ENCODE measurements at places on chromosomes 7 and 10.
A peak's percentile ranks its signal among the peaks of the same experiment; 100 is the strongest.

DNA sequence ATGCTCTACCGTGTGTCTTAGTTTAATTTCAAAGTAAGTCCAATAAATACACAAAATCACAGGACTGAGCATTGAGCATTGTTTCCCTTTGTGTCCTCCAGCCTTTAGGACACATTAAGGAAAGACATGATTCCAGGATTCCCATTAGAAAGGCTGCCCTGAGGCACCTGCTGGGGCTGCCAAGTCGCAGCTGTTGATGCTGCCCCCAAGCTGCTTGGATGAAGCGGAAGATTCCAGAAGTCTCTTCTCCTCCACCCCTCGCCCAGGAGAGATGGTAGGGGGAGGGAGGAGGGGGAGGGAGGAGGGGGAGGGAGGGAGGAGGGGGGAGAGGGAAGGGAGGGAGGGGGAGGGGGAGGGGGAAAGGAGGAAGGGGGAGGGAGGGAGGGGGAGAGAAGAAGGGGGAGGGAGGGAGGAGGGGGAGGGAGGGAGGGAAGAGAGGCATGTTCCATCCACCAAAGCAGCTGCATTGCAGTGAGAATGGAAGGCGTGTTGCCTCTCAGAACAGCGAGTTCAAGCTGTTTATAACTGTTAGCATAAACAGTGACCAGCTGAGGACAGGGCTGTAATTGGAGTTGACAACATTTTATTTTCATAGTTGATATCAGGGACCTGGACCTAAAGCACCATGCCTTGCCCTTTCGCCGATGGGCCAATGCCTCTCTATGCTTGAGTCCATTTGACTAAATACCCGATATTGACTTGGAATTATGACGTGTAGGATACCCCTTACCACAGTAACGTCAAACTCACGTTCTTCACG is 67.3 kb downstream of the DIP2C start:
- DNase-seq = no peak

- DNase-seq = no peak
Measured at GRCh38 chr7:40299097-40299496, 164.3 kb downstream of the SUGCT start.

GRCh38 chr10:21526860-21527597 is 1.5 kb upstream of the SKIDA1 start:
- DNase-seq = peak; percentile 39

- no peak for DNase-seq
Measured at GRCh38 chr7:101795461-101795860, 22.0 kb upstream of the CUX1 start.

DNA sequence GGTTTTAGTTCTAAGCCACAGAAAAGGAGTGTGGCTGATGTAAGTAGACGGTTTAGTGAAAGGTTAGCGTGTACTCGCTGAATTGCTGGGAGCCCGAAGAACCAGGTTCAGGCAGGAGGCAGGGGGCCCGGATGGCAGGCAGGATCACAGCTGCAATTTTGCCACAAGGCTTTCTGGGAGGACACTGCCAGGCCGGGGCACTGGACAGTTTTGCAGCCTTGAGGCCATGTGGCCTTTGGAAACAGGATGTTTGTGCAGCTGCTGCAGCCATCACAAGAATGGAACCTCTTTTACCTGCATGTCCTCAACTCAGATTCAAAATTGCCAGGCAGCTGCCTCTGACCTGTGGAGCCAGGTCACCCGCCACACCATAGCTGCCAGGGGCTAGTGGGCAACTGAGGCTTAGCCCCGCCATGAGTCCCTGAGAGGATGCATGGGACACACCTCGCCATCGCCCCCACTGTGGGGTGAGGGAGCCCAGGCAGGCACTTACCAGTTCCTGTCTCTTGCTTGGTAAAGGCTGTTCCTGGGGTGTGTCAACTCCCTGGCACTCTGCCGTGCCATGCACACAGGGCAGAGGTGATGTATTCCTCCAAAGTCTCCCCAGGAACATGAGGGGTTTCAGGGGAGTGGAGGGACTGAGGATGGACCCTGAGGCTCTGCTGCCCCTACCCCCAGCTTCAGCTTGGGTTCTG is 188.6 kb downstream of the RPS24 start:
- no peak for DNase-seq

DNA sequence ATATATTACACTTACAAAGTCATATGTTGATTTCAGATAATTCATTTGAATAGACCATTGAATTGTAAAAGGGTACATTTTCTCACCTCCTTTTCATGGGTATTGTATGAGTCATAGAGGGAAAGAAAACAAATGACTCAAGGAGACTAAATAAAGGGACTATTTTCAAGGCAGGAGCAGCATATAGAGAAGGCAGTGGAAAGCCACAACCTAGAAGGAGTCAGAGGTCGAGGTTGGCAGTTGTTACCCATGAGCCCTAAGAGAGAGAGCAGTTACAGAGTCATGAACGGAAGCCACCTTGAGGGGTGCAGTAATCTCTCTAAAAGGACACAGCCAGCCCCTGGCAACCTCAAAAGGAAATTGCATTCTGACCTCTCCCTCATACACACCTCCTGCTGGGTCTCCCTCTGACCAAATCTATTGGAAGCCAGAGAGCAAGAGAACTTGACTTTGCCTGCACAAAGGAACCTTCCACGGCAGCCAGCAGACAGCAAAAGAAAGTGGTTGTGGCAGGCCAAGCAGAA is 137.9 kb downstream of the GRM8 start:
- DNase-seq = no peak

DNA sequence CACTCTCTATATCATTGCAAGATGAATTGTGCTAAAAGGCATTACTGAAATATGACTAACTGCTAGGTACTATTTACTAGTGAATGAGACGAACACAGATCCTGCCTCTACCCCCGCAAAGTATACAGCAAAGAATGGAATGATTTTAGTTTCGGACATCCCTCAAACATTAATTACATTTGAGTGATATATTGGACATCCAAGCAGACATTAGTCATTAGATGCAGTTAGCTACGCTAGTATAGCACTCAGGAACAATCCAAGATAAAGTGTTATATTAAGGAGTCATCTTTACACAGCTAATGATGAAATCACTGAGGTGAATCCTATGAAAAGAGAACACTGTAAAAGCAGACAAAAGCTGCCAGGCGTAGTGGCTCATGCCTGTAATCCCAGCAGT is 7.3 kb upstream of the TAF3 start:
- no peak for DNase-seq

- no peak for DNase-seq
Measured at GRCh38 chr10:1605999-1606940, 131.1 kb downstream of the ADARB2 start.

DNA sequence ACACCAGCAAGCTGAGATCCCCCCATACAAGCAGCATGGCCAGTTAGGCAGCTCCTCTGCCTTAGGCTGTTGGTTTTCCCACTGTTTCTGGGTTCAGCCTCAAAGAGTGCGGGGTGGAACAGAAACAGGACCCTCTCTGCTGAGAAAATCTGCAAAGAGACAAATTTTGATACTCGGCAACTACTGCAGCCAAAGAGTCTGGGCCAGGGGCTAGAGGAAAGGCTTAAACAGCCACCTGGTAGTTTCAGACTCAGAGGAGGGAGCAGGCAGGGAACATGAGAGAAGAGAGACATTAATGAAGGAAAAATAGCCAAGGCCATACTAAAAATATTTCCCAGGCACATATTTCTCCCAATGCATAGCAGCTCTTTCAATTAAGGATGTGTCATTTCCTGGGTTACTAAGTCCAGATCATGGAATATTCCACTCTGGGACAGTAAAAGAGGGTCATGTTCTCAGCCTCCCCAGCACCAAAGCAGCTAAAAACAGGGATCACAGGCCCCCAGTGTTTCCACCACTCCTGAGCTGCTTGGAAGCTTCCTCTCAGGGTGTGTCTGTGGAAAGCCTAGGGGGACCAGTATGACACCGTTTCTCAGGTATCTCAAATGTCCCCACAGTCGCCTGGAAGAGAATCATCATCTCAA is 29.8 kb downstream of the PDLIM1 start:
- DNase-seq = no peak

GRCh38 chr10:71046747-71047146 is 158.4 kb upstream of the PCBD1 start:
- no peak for DNase-seq

DNA sequence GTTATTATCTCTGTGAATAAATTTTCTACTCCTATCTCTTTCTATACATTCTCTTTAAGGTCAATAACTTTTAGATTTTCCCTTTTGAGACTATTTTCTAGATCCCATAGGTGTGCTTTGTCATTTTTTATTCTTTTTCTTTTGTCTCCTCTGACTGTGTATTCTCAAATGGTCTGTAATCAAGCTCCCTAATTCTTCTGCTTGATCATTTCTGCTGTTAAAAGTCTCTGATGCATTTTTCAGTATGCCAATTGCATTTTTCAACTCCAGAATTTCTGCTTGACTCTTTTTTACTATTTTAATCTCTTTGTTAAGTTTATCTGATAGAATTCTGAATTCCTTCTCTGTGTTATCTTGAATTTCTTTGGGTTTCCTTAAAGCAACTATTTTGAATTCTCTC is 78.2 kb downstream of the THNSL1 start:
- DNase-seq = no peak

GRCh38 chr10:121428867-121429266 is 169.4 kb downstream of the FGFR2 start:
- DNase-seq = no peak

DNA sequence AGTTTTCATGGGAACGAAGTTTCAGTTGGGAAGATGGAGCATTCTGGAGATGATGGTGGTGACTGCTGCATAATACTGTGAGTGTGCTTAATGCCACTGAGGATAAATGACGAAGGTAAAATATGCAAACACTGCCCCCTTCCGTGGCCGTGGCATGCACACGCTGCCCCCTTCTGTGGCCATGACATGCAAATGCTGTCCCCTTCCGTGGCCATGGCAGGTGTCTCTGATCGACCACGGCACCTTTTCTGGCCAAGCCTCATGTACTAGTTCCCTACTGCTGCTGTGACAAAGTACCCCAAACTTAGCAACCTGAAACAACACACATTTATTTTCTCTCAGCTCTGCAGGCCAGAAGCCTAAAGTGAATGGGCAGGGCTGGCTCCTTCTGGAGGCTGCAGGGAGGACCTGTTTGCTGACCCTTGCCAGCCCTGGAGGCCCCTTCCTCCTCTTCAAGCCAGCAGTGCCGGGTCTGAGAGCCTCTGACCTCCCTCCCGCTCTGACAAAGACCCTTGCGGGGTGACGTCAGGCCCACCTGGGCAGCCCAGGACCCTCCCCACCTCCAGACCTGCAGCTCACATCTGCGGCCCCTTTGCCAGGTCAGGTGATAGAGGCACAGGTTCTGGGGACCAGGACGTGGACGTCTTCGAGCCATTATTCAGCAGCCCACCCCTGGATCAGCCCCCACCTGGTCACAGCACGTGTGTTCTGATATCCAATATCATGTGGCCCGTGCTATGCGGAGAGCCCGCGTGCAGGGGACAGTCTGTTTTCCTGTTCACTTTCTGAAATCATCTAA is 82.0 kb downstream of the MICALL2 start:
- no peak for DNase-seq

DNA sequence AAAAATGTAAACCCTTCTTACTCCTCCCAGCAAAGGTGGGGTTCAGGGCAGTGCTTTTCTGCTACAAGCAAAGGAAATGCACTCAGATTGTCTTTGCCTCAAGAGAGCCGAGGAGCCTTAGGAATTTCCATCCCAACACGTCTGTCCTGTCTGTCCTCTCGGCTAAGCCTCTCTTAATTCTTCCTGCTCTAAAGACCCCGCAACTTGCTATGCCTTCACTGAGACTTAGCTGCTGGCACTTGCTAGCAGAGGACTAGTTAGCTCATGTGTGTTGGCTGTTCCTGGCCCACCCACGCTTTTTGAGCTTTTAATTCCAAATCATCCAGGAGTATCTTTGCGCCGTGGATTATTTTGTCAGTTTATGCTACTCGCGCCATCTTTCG is 481 bp upstream of the NPM3 start:
- no peak for DNase-seq

DNA sequence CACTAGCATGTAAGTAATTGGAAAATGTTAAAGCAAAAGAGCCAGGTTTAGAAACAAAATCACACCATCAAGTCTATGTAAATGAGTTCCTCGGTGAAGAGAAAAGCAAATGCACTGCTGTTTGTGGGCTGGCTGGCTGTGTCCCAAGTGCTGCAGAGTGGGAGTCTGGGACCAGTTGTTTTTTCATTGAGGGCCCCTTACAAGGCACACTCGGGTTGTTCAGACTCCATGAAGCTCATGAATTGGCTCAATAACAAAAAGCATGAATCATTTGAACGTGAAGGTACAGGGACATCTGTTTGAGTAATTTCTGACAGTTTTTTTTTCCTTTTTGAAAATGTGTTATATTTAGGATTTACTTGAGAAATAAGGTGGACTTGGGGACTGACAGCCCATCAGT is 28.0 kb downstream of the GRK5 start:
- DNase-seq = no peak

- no peak for DNase-seq
Measured at GRCh38 chr10:122102146-122102868, 113.3 kb downstream of the TACC2 start.

DNA sequence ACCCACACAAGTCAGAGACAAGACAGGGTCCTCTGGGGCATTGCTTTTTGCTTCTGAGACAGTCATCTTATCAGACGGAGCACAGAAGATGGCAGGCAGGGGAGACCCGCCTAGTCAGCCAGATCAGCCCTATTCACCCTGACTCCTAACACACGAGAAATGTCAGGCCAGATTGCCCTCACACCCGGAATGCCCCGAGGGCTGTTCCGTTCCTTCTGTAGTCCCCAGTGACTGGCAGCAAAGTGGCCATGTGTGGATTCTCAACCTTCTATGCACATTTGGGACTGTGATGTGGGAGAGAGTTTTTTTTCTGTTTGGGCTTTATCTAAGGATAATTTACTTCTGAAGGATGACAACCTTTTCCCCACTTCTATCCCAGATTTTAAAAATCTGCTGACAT is 35.5 kb upstream of the TBX20 start:
- no peak for DNase-seq

DNA sequence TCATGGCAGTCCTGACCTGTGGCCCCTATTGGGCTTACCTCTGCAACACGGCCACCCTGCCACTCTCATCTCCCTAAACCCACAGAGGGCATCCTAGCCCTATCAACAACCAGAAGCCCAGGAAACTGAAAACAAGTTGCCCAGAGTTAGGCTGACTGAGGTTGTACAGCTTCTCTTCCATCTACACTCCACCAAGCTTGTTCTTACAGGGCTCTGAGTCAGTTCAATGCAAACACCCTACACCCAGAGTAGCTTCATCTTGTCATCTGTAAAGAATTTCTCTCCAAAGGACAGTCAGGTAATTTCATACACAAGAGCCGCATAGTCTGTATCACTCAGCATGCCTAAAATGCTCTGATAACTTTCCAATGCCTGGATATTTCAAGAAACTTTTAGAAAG is 175.4 kb downstream of the ARID5B start:
- DNase-seq = no peak

GRCh38 chr7:99371376-99371920 is 3.1 kb upstream of the ARPC1B start:
- no peak for DNase-seq
